Hepatocyte (in vitro differentiated cells): ENCODE measurements at places on chromosomes 11 and 22.

DNA sequence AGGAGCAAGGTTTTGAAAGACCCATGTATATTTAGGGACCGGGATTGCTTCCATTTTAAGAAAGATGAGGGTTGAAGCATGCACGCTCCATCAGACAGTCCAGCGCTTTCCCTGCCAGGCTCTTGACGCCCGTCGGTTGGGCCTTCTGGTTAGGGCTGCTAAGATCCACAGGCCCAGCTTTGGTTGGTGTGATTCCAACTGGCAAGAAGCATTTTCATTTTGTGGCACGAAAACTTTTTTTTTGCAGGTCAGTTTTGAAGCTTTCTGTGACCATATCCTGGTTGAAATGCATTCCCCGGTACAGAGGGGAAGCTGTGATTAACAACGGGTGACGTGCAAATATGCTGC, 34.3 kb upstream of the MPPED1 start:
- DNase-seq, result no peak
- H3K27me3 ChIP-seq, result no peaks in the 10 kb centered on the region
- H3K27ac ChIP-seq, result no peak overlapping the region
- no peaks in the 10 kb centered on the region for H3K36me3 ChIP-seq

DNA sequence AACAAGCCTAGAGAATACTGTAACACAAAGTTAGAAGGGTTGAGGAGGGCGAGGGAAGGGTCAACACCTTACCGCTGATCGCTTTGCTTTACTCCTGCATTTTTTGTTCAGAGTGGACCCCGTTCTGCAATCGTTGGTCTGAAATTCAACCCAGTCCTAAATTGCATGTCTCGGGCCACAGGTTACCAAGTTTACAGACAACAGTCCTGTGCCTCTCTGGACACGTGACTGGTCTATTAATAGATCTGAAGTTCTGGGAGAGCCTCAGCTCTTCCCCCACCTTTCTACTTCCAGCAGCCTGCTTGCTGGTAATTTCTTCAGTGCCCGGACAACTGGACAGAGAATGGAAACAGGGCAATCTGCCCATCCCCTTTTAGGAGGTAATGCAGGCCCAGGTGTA, 74.2 kb downstream of the STIM1 start:
- no peak overlapping the region for H3K4me3 ChIP-seq
- peaks cover 20% of the 10 kb centered on the region for H3K4me1 ChIP-seq
- peak; percentile 33 for DNase-seq
- peak overlapping the region; percentile 9 for H3K27ac ChIP-seq
- H3K36me3 ChIP-seq, result no peaks in the 10 kb centered on the region

- no peak for DNase-seq
- no peak overlapping the region for H3K4me3 ChIP-seq
These were observed 22.9 kb downstream of the POLD3 start for GRCh38 chr11:74615311-74615710.

DNA sequence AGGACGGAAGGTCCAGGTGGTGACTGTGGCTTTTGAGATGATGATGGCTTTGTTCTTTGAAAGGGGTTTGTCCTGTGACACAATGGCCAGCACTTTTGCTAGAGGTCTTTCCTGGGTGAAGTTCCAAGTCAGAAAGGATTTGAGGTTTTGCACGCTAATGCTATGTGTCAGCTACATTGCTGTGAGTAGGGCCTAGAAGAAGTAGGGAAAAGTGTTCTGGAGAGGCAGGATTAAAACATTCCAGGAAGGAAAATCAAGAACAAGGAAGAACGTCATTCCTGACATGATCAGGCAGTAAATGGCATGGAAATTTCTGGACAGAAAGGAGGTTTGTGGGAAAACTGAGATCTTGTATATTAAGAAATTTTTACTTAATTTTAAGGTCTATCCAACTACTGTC, 290.7 kb downstream of the NTM start:
- peaks cover 17% of the 10 kb centered on the region for H3K27me3 ChIP-seq
- DNase-seq, result no peak
- H3K4me1 ChIP-seq, result no peaks in the 10 kb centered on the region
- no peak overlapping the region for H3K27ac ChIP-seq

DNA sequence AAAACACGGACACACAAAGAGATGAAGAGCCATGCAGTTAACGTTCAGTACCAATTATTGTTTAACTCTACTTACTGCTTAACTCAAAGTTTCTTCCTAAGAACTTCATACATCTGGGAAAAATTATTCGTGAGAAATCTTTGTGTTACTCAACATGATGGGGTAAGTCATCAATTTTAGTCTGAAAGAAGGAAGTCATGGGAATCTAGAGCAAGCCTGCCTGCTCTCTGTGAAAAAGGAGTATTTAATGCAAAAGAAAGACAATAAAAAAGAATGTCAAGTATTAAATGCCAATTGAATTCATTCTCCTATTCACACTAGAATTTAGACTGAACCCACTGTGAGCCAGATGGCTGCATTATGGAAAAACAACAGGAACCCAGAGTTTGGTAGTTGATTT, 16.0 kb downstream of the TMEM123 start:
- DNase-seq, result no peak
- no peaks in the 10 kb centered on the region for H3K4me1 ChIP-seq
- no peak overlapping the region for H3K27ac ChIP-seq
- H3K27me3 ChIP-seq, result no peaks in the 10 kb centered on the region
- H3K36me3 ChIP-seq, result no peaks in the 10 kb centered on the region

DNA sequence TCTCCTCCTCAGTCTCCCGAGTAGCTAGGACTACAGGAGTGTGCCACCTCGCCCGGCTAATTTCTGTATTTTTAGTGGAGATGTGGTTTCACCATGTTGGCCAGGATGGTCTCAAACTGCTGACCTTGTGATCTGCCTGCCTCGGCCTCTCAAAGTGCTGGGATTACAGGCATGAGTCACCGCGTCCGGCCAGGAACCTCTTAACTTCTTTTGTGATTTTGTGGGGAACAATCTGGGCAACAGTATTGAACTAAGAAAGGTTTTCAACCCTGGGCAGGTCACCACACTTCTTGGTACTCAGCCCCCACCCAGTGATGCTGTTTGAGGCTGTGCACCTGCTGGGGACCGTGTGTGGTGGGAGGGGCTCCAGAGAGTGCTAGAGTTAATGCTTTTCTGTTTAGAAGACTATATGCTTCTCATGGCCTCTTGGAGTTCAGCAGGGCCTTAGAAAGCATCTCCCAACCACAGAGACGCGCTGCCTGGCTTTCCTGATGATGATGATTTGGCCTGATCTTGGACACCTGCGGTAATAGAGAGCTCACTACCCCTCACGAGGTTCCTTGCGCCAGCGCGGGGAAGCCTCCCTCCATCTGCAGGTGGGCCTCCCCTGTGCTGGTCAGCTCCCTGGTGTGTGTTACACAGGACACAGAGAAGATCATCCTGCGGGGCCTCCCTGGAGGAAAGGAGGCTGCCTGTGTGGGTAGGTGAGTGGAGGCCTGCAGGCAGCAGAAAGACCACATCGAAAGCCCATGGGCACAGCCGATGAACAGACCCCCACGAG, 1.2 kb downstream of the DENND6B start:
- no peaks in the 10 kb centered on the region for H3K36me3 ChIP-seq
- no peak for DNase-seq
- H3K4me3 ChIP-seq, result no peak overlapping the region
- peaks cover 9% of the 10 kb centered on the region for H3K4me1 ChIP-seq
- H3K27ac ChIP-seq, result no peak overlapping the region
- no peaks in the 10 kb centered on the region for H3K27me3 ChIP-seq

GRCh38 chr11:24078018-24078417, 418.8 kb upstream of the LUZP2 start:
- H3K4me3 ChIP-seq, result no peak overlapping the region
- H3K27ac ChIP-seq, result peak overlapping the region; percentile 18
- no peaks in the 10 kb centered on the region for H3K36me3 ChIP-seq
- no peaks in the 10 kb centered on the region for H3K27me3 ChIP-seq
- DNase-seq, result no peak
- H3K4me1 ChIP-seq, result peaks cover 22% of the 10 kb centered on the region

- H3K36me3 ChIP-seq, result no peaks in the 10 kb centered on the region
- H3K27me3 ChIP-seq, result no peaks in the 10 kb centered on the region
- H3K27ac ChIP-seq, result no peak overlapping the region
- H3K4me3 ChIP-seq, result no peak overlapping the region
- H3K4me1 ChIP-seq, result peaks cover 16% of the 10 kb centered on the region
These were observed 23.2 kb downstream of the TNRC6B start for GRCh38 chr22:40200795-40201530.

GRCh38 chr11:47616726-47617416, 22.7 kb upstream of the C1QTNF4 start:
- peak; percentile 52 for DNase-seq
- H3K4me1 ChIP-seq, result no peaks in the 10 kb centered on the region
- H3K27ac ChIP-seq, result no peak overlapping the region
- no peak overlapping the region for H3K4me3 ChIP-seq

GRCh38 chr11:35011389-35011788, 95.0 kb downstream of the PDHX start:
- no peaks in the 10 kb centered on the region for H3K36me3 ChIP-seq
- no peak overlapping the region for H3K27ac ChIP-seq
- H3K4me3 ChIP-seq, result no peak overlapping the region

DNA sequence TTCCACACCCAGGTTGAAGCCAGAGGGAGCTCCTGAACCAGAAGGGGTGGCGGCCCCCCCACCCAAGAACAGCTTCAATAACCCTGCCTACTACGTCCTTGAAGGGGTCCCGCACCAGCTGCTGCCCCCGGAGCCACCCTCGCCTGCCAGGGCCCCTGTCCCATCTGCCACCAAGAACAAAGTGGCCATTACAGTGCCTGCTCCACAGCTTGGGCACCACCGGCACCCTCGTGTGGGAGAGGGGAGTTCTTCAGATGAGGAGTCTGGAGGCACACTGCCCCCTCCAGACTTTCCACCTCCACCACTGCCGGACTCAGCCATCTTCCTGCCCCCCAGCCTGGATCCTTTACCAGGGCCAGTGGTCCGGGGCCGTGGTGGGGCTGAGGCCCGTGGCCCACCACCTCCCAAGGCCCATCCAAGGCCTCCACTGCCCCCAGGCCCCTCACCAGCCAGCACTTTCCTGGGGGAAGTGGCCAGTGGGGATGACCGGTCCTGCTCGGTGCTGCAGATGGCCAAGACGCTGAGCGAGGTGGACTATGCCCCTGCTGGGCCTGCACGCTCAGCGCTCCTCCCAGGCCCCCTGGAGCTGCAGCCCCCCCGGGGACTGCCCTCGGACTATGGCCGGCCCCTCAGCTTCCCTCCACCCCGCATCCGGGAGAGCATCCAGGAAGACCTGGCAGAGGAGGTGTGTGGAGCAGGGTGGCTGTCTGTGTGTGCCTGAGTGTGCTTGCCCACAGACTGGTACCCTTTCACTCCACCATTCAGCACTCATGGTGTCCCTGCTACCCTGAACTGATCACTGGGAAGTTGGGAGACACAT, 6.7 kb downstream of the PHOX2A start:
- DNase-seq, result peak; percentile 23
- no peak overlapping the region for H3K27ac ChIP-seq
- H3K4me1 ChIP-seq, result peaks cover 14% of the 10 kb centered on the region
- peaks cover 38% of the 10 kb centered on the region for H3K27me3 ChIP-seq

GRCh38 chr11:72483412-72484186, 49.3 kb upstream of the CLPB start:
- H3K27ac ChIP-seq, result no peak overlapping the region
- no peak overlapping the region for H3K4me3 ChIP-seq
- H3K36me3 ChIP-seq, result no peaks in the 10 kb centered on the region
- H3K4me1 ChIP-seq, result no peaks in the 10 kb centered on the region

- H3K4me3 ChIP-seq, result no peak overlapping the region
- no peaks in the 10 kb centered on the region for H3K36me3 ChIP-seq
- peaks cover 2% of the 10 kb centered on the region for H3K4me1 ChIP-seq
- H3K27me3 ChIP-seq, result no peaks in the 10 kb centered on the region
- H3K27ac ChIP-seq, result no peak overlapping the region
These were observed 3.9 kb upstream of the LMO2 start for GRCh38 chr11:33895752-33896137.

DNA sequence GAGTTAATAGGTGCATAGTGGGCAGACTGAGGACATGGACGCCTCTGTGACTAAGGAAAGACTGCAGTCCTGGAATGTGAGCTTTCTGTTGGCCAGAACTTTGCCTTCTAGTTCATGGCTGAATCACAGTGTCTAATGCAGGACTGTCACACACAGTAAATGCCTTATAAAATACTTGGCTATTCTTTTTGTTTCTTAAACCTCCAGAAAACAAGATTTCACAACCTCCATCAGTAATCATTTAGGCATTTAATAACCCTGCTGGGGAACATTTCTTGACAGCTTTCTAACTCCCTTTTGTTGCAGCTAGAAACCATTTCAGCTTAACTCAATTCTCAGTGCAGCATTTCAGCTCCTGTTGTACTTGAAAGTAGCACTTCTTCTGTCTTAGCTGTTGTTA, 335.8 kb upstream of the DDI1 start:
- H3K4me3 ChIP-seq, result no peak overlapping the region
- DNase-seq, result peak; percentile 7
- no peaks in the 10 kb centered on the region for H3K4me1 ChIP-seq
- H3K27me3 ChIP-seq, result no peaks in the 10 kb centered on the region
- no peaks in the 10 kb centered on the region for H3K36me3 ChIP-seq
- no peak overlapping the region for H3K27ac ChIP-seq

DNA sequence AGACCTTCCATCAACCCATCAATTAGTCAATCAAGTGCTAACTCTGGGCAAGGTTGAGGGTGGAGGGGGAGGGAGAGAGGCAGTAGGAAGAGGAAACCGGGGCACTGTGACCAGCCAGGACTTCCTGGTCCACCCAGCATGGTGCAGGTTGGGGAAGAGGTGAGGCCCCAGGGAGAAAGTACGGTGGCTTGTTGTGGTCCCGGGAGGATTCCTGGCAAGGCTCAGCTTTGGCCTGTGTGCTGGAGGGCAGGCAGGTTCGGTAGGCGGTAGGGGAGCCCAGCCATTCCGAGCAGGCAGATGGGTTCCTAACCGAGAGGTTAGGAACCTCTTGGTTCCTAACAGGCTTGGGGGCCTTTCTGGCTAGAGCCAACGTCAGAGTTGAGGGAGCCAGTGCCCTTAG, 10.8 kb downstream of the ST14 start:
- DNase-seq, result no peak
- H3K27ac ChIP-seq, result no peak overlapping the region
- peaks cover 6% of the 10 kb centered on the region for H3K4me1 ChIP-seq
- no peaks in the 10 kb centered on the region for H3K27me3 ChIP-seq

DNA sequence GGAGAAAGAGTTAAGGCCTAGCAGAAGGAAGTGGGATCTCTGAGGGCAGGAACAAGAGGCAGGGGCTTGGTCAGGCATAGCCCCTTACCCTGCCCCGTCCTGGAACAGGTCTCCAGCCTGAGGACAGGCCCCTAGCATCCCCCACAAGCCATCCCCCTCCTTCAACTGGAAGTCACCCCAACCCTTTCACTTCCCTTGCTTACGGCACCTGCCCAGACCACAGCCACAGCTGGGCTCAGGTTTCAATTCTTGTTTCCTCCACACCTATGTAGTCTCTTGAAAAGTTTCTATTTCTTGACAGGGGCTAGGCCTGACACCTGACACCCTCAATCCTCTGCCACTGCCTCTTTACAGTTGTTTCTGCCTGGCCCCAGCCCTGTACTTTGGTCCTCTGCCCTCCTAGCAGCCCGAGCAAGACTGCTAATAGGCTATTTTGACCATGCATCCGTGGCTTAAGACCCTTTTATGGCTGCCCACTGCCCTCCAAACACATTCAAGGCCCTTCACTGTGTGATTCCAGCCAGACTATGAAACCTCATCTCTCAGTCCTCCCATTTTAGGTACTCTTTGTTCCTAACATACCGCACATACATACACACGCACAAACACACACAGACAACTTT, 10.9 kb upstream of the FCHSD2 start:
- H3K4me3 ChIP-seq, result no peak overlapping the region
- no peak for DNase-seq
- peak overlapping the region; percentile 43 for H3K27ac ChIP-seq
